ENCODE measurements at places on chromosomes 2 and 18.
A peak's percentile ranks its signal among the peaks of the same experiment; 100 is the strongest.

DNA sequence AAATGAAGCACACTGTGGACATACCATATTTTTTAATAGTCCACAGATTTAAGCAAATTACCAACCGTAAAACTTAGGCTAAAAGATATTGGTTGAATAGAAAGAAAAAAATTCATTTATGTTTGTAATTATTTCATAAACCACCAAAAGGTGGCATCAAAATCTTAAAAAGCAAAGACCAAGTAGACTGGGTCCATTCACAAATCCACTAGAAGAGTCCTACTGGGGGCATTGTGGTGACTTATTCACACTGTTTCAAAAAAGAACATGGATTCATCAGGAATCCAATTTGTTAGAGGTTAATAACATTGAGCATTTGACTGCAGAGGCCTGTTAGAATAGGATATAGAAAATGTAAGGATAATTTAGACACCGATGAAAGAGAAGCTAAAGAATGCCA, 194.9 kb upstream of the KYNU start:
- peak; percentile 32 for DNase-seq

GRCh38 chr2:237498341-237498740, 11.3 kb downstream of the MLPH start:
- no peak for DNase-seq

DNA sequence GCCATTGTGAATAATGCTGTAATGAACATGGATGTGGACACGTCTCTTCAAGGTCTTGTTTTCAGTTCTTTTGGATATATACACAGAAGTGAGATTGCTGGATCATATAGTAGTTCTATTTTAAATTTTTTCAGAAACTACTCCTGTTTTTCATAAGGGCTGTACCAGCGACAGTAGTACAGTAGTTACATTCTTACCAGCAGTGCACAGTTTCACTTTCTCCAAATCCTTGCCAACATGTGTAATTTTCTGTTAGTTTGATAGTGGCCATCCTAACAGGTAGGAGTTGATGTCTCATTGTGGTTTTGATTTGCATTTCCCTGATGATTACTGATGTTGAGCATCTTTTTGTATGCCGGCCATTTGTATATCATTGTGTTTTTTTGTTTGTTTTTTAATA, 81.7 kb downstream of the EPC2 start:
- DNase-seq, result no peak

GRCh38 chr18:9404565-9405060, 70.0 kb downstream of the TWSG1 start:
- DNase-seq, result peak; percentile 67

GRCh38 chr2:223523551-223524001, 78.6 kb downstream of the SCG2 start:
- no peak for DNase-seq

Data from Caki2 (cell line).